Activated T-helper 9 cell treated with anti-CD3 and anti-CD28 coated beads, Interleukin-2, amount 50 U/mL, for 16 hours (primary cell): ENCODE measurements at places on chromosomes 11 and 22.

GRCh38 chr11:110565357-110566336 lies 135.9 kb downstream of the FDX1 start:
- no peak for DNase-seq

- no peak for DNase-seq
Measured at GRCh38 chr11:105100981-105101630, 38.5 kb downstream of the CARD18 start.

GRCh38 chr11:86869966-86870570 lies 69.7 kb downstream of the PRSS23 start:
- peak; percentile 4 for DNase-seq

GRCh38 chr22:27651486-27651885 lies 150.1 kb downstream of the MN1 start:
- DNase-seq: no peak

DNA sequence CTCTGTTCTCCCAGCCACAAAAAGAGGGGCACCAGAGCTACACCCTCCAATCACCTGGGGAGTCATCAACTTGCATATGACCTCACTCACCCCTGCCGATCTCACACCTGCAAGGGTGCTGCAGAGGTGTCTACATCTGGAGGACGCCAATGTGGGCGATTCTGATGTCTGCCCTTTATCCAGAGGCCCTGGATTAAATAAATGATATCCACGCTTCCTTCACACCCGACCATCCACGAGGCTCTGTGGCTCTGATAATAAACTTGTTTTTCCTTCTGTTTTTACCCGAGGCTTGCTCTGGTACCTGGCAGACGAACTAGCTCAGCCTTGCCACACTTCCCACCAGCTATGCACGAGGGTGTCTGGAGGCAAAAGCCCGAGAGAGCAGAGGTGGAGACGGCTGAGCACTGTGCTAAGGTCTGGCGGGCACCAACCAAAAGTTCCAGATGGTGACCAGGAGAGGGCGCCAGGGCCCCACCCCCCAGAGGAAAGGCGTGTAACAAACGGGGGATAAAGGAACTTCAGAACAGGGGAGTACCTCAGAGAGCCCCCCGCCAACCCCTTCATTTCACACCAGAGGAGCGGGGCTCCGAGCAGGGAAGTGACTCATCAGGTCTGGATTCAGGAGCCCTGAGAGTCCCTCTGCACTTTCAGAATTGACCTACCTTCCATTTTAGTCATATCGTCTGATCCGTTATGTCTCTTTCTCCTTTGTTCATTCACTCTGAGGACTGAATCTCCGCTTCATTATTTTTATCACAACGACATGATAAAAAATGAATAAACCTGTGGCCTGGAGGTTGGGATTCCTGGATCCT lies 13.5 kb downstream of the SCN3B start:
- no peak for DNase-seq

DNA sequence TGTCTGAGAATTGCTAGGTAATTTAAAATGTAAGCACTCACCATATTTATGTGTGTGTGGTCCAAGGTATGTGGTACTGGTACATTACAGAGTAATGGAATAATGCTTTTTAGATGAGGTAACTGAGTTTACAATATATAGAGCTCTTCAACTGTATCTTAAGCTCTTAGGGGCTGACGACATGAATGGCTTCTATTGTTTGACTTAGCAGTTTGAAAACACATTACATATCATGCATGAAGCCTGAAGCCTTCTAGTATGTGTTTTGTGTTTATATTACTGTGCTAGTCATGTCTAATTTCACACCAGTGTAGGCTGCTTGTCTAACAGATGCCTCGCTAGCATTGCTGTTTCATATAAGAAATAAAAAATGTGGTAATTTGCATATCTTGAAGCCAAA lies 37.2 kb downstream of the GAS2 start:
- no peak for DNase-seq

- no peak for DNase-seq
Measured at GRCh38 chr11:112968941-112969713, 7.9 kb downstream of the NCAM1 start.

DNA sequence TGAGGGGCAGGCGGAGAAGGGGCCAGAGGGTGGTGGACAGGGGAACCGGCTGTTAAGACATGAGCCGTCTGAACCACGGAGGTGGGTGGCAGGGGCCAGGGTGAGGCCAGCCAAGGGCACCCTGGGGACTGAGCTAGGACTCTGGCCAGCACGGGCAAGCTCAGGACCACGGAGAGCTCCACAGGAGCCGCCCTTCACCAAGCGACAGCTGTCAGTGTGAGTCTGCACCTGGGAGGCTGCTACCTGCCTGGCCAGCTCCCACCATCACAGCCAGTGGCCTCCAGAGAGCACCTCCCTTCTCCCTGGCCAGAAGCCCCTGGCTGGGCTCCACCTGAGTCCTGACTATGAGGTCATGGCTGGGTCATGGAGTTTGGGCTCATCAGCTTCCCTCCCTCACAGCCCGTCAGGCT lies 21.6 kb downstream of the MGAT3 start:
- DNase-seq: no peak

DNA sequence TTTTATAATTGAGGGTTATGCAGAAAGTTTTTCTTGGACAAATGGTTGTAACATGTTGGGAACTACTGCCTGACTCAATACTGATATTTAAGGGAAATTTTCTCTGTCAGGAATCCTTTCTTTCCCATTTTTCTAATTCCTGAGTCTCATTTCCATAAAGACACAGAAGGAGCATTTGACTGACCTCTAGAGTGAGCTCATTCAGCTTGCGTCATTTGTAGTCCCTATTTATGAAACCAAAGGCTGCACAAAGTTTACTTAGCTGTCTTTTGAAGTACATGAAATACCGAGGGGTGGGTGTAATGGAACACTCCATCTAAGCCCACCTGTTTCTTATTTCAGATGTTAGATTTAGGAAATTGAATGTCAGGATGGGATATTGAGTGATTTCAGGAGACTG lies 359.5 kb upstream of the C11orf87 start:
- no peak for DNase-seq

GRCh38 chr11:76559346-76559745 lies 111.2 kb downstream of the LRRC32 start:
- no peak for DNase-seq

DNA sequence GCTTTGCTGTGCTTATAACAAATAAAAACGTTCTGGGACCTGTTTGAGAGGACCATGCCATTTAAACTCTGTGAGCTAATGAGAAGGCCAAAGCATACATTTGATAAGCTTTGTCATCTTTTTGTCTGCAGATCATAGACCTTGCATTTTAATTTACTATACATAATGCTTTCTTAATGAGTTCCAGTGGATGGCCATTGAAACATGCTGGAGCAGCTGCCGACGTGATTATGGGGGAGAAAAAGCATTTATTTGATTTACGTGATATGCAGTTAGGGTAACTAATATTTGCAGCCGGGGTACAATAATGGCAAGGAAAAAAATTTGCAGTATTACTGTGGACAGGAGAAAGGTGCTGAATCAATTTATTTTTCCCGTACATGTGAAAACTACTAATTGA lies 240.2 kb downstream of the FAT3 start:
- no peak for DNase-seq

GRCh38 chr22:46484156-46484860 lies 53.1 kb downstream of the CELSR1 start:
- DNase-seq: no peak

DNA sequence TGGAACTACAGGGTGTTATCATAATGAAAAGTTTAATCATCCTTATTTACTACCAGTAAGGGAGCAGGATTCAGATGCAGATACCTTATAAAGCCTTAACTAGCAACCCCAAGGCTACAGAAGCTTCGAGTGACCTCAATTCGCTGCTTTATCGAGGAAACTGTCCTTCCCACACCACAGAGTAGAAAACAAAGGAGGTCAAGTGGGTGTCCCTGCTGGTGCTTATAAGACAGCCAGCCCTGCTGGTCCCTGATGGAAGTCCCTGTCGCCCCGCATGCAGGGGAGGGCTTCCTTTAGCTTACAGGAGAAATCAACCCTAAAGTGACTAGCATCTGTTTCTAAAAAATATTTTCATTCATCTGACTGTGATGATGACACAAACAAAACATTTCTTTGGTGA lies 7.3 kb downstream of the MN1 start:
- no peak for DNase-seq

- DNase-seq: no peak
Measured at GRCh38 chr11:103875855-103876510, 160.5 kb upstream of the DDI1 start.

- DNase-seq: no peak
Measured at GRCh38 chr11:46390331-46391171, 1.0 kb downstream of the CHRM4 start.

DNA sequence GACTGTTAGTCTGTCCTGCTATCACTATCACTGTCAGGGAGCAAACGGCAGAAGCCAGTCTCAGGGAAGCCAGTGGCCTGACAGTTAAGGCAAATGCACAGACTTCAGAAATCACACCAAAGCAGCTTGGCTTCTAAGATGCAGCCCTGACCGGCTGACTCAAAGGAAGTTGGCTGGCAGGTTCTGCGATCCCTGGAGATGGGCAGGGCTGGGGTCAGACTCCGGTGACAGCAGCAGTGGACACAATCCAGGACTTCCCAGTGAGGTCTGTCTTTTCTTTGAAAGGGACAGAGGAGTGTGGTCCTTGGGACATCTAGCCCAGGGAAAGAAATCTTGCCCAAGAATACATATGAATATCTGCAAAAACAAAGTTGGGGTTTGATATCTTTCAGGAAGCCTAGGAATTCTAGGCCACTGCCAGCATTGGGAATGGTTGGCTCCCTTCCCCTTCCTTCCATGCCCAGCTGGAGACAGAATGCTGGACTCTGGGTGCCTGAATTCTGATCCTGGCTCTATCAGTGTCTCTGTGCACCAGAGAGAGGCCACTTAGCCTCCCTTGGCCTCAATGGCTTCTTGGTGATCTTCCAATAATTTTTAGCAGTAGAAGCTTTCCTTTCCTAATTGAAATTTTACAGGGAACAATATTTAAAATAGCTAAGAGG lies 108.9 kb downstream of the KIRREL3 start:
- DNase-seq: no peak
